ENCODE measurements at places on chromosomes 5 and 9. TPM values are rescaled to one million over a fixed set of nuclear protein-coding genes. Genes with fewer than 3 reads are reported as not detected.
A peak's percentile ranks its signal among the peaks of the same experiment; 100 is the strongest.

DNA sequence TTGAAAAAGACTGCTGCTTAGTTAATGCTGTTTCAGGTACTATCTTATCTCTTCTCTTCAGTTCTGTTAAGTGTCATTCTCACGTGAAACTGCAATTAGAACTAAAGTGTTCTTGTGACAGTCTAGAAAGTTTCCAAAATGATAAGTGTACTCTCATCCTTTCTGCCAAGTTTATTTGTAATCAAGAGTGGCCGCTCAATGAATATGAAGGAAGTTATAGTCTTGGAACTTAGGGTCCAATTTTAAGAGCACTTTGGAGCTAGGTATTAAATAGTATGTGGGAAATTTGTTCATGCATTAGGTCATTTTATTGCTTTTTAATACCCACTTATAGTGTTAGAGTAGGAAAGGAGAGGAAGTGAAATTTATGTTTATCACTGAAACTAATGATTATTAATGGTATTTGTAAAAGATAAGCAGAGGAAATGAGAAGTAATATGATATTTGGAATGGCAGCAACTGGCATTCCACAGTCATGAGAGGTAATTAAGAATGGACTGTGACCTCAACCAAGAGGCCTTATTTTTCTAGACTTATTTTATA lies 20.4 kb downstream of the XRCC4 start:
- no peak for ATAC-seq

DNA sequence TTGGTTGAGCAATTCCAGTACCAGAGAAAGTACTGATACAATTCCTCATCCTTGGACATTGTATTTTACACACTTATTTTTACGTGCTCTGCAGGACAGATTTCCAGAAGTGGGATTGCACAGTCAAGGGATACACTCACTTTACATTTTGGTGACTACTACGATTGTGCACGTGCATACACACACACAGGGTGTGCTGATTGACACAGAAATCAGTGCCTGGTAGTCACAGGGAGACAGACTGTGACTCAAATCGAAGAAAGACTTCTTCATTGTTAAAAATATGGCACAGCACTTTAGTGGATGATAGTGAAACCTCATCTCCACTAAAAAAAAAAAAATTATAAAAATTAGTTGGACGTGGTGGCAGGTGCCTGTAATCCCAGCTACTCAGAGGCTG lies 1.5 kb downstream of the GARIN3 start:
- no peak for ATAC-seq

DNA sequence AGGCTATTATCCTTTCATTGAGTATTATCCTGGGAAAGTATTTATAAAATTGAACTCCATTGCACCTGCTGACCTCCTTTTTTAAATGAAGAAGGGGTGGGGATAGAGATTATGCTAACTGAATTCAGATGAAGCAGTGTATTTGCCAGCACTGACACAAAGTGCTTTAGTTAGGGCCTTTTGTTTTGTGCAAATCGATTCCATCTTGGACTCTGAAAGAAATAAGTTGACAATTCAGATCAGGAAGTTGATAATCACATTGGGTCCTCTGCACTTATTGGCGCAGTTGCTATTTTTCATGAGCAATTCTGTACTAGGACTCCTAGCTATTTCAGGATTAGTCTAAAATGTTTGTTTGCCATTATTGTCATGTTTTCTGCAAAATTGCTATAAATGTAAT lies 101.6 kb upstream of the FSD1L start:
- ATAC-seq, result peak; percentile 64

LCN15 gene
- 0.27 TPM for total RNA-seq

C9orf50 gene
- total RNA-seq, result 0.19 TPM
